ENCODE measurements at places on chromosomes 2 and 18.

- no peak for DNase-seq
These were observed 90.2 kb downstream of the PXDN start for GRCh38 chr2:1653956-1654695.

DNA sequence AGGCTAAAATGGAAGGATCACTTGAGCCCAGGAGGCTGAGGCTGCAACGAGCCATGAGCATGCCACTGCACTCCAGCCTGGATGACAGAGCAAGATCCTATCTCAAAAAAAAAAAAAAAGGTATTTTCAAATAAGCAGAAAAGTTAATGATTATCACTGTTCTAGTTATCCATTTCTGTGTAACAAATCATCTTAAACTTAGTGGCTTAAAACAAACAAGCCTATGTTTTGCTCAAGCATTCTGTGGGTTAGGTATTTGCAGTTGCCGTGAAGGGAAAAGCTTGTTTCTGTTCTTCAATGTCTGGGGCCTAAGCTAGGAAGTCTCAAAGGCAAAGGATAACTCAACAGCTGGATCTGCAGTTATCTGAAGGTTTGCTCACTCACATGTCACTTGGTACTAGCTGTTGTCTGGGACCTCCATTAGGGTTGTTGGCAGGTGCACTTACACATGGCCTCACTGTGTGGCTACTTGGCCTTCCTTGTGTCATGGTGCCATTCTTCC lies 14.1 kb downstream of the MFF start:
- DNase-seq, result no peak

- DNase-seq, result no peak
These were observed 35.3 kb downstream of the SPRED2 start for GRCh38 chr2:65397122-65397521.

- no peak for DNase-seq
These were observed 13.6 kb upstream of the PELI1 start for GRCh38 chr2:64157792-64158191.

GRCh38 chr2:169073963-169074751 lies 4.8 kb downstream of the DHRS9 start:
- no peak for DNase-seq

GRCh38 chr18:59249199-59249774 lies 24.0 kb downstream of the RAX start:
- DNase-seq, result peak; percentile 72

- DNase-seq, result no peak
These were observed 88.8 kb upstream of the RPRM start for GRCh38 chr2:153567367-153567766.

GRCh38 chr2:179021258-179021657 lies 28.7 kb downstream of the CCDC141 start:
- DNase-seq, result no peak

GRCh38 chr2:96556441-96557330 lies 20.1 kb downstream of the ARID5A start:
- no peak for DNase-seq

DNA sequence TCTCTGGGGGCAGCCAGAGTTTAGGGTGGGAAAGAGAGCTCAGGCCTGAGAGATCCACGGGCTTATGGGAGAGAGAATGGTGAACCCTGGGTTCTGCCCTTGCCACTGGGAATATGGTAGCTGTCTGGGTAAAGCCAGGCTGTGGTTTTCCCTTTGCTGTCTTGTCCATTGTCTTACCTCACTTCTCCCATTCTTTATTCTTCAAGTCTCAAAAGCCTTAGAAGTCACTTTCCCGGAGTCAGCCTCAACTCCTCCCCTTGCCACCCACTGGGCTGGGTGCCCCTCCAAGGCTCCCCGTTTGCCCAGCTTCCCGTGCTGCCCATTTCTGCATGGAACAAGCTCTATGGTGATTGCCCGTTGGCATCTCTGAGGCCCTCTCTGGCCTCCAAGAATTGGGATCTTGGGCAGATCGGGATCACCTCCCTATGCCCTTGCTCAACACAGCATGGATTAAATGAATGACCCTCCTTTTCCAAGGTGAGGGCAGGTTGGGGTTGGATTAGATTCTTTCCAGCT lies 228.2 kb downstream of the HAUS1 start:
- no peak for DNase-seq

All from Kasumi-1 (cell line).